ENCODE measurements at places on chromosomes 5 and 9.
A peak's percentile ranks its signal among the peaks of the same experiment; 100 is the strongest.

GRCh38 chr5:178189433-178189832 lies 2.3 kb upstream of the GMCL2 start:
- DNase-seq = no peak

DNA sequence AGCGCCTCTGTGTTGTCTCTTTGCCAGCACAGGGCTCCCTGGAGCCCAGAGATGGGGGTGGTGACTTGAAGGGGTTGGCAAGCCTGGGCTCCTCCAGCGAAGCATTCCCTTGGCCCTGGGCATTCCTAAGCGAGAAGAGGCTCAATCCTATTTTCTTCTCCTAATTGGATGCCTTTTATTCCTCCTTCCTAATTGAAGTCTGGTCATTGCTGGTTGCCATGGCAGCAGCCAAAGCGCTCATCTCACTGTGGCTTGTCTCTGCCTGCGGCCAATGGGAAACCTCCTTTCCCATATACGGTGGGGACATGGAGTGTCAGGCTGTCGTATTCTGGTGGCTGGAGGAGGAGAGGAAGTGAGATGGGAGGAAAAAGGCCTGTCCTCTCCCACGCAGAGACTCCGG lies 52.3 kb upstream of the RARS1 start:
- DNase-seq = no peak

- DNase-seq = no peak
These were observed 185.8 kb downstream of the PCSK1 start for GRCh38 chr5:96247097-96247701.

GRCh38 chr5:53568871-53569270 lies 8.4 kb downstream of the NDUFS4 start:
- DNase-seq = no peak

GRCh38 chr5:162274679-162275078 lies 207.1 kb downstream of the GABRG2 start:
- no peak for DNase-seq

GRCh38 chr5:5615569-5615968 lies 193.1 kb downstream of the ICE1 start:
- no peak for DNase-seq

DNA sequence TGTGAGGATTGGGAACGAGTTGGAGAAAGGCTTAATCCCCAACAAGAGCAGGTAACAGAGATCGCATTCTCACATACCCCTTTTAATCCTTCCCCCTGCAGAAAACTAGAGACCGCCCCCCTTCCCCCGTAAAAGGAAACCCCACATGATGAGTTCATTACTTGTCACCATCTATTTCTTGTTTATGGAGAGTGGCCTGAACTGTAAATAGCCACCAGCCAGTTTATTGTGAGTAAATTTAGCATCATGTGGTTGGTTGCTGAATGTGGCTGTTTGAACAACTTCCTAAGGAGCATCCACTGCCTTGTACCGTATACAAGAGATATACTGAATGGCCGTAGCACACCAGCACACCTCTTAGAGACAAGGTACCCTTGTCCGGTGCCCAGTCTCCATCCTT lies 62.1 kb downstream of the TJP2 start:
- no peak for DNase-seq

- no peak for DNase-seq
These were observed 114.4 kb downstream of the UBE2R2 start for GRCh38 chr9:33931326-33931725.

GRCh38 chr5:155222393-155222792 lies 208.8 kb downstream of the KIF4B start:
- no peak for DNase-seq

DNA sequence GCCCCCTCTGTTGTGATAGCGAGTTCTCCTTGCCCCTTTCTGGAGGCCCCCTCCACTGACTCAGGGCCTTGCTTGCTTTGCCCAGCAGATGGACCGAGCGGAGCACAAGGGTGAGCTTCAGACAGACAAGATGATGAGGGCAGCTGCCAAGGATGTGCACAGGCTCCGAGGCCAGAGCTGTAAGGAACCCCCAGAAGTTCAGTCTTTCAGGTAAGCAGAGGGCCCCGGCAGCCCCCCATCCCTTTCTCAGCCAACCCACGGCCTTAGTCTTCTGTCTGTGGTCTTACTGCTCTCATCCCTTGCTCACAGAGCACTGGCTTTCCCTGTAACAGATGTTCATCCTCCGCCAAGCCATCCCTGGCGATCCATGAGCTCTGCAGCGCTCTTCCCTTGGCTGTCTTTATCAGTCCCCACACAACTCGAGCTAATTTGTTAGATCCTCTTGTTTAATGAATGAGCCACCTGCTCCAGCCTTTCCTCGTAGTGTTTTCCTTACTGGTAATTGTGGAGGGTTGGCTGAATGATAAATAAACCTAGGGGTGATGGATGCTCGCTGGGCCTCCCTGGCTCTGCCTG lies 18.4 kb upstream of the RARS1 start:
- DNase-seq = no peak

- DNase-seq = peak; percentile 96
These were observed 45.4 kb downstream of the ANXA2R start for GRCh38 chr5:42994555-42995359.

DNA sequence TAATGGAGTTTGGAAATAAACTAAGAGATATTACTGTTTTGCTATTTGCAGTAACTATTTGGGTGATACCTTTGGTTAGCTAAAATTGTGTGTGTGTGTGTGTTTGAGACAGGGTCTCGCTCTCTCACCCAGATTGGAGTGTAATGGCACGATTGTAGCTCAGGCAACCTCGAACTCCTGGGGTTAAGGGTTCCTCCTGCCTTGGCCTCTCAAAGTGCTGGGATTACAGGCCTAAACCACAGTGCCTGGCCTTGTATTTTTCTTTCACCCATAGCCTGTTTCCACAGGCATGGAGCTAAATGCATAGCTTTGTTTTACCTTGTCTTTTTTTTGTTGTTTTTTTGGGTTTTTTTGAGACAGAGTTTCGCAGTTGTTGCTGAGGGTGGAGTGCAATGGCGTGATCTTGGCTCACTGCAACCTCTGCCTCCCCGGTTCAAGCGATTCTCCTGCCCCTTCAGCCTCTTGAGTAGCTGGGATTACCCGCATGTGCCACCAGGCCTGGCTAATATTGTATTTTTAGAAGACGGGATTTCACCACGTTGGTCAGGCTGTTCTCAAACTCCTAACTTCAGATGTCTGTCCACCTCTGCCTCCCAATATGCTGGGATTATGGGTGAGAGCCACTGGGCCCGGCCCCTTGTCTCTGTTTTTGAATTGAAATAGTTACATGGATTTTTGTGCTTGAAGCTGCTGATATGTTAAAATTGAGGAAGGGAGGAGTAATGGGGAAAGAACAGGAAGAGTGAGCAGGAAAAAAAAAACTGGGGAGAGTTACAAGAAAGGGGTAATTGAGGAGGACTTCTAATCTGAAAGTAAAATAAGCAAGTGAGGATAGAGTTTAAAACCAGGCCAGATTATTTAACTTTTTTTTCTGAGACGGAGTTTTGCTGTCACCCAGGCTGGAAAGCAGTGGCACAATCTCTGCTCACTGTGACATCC lies 5.7 kb downstream of the GPBP1 start:
- DNase-seq = no peak

- no peak for DNase-seq
These were observed 43.3 kb downstream of the VAV2 start for GRCh38 chr9:133948561-133949485.

DNA sequence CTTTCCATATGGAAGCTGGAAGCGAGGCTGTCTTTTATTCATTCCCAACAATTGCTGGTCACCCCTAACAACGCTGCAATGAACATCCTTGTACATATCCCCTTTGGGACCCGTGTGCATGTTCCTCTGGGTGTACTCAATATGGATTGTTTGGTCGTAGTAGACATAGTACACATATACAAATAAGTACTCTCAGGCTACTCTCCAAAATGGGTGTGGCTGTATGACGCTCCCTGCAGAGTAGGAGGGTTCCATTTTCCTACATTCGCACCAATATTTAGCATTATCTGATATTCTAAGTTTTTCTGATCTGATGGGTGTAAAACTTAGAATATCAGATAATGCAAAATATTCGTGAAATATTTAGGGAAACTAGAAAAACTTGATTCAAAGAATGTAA lies 23.2 kb upstream of the NAA35 start:
- DNase-seq = no peak

DNA sequence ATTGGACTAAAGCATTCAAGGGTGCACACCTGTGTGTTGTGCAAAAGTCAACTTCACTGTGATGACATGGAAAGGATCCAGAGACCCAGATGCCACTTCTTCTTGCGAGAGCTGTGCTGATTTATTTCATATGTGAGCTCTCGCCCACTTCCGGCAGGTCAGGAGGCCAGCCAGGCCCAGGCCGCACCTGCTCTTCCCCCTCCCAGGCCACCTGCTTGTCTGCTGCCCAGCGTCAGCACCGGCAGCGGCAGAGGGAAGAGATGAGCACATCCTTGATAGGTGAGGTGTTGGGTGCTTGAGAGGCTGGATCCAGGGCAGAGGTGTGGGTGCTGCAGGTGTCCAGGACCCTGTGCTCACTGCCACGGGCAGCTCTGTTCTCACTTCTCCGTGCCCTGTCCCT lies 242.9 kb downstream of the FANCC start:
- DNase-seq = peak; percentile 71

DNA sequence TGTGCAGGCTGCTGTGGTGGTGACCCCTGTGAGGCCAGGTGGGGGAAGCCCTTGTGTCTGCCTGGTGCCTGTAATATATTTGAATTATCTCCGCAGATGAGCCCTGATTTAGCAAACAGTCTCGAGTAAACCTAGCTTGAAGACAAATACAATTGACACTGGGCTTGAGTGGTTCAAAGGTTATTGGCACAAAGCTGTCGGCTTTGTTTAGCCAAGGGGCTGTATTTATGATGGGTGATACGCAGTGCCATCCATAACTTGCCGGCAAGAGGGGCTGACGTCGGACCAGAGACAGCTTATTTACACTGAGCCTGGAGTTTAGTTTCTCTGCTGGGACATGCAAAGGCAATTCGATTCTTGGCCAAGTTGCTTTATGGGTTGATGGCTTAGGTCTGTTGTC lies 20.0 kb upstream of the PITX1 start:
- no peak for DNase-seq

GRCh38 chr9:15010581-15010980 lies 100.4 kb upstream of the FREM1 start:
- DNase-seq = no peak

- DNase-seq = no peak
These were observed 13.1 kb downstream of the RPS23 start for GRCh38 chr5:82265047-82265446.

- no peak for DNase-seq
These were observed 380.8 kb downstream of the TMEM232 start for GRCh38 chr5:110345623-110346022.

DNA sequence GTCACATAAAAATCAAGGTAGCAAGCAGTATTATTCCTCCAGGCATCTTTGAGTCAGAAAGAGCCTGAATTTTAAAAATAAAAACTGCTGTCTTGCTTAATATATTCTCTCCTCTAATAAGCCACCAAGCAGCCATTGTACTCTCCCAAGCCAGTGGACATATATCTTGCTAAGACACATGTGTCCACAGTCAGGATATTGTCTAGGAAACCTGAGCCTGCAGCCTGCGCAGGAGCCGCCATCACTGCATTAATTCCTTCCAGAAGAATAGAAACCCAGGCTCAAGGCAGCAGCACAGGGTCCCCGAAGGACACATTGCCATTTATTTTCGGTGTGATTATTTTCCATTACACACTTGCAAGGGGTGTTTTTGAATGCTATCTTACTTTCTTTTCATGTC lies 345.3 kb downstream of the ARHGEF28 start:
- no peak for DNase-seq

GRCh38 chr5:151775025-151775606 lies 3.4 kb downstream of the G3BP1 start:
- DNase-seq = no peak

- no peak for DNase-seq
These were observed 7.9 kb downstream of the PDCL start for GRCh38 chr9:122820490-122820845.

DNA sequence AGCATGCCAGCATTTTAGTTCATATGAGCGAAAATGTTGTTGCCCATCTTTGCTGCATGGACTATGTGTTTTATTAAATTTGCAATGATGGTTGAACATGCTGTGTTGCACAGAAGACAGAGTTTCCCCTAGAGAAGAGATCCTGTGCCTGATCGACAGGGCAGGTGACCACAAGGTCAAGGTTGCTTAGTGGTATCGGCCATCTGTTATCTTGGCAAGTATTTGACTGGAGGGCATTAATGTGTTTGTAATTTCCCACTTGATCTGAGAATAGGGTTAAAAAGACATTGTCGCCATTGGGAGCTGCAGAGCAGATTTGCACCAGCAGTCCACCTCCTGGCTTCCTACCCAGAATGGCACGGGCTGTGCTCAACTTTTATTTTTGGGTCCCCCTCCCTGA lies 1523.6 kb upstream of the WWC1 start:
- DNase-seq = no peak

GRCh38 chr9:133951265-133951664 lies 40.9 kb downstream of the VAV2 start:
- no peak for DNase-seq

DNA sequence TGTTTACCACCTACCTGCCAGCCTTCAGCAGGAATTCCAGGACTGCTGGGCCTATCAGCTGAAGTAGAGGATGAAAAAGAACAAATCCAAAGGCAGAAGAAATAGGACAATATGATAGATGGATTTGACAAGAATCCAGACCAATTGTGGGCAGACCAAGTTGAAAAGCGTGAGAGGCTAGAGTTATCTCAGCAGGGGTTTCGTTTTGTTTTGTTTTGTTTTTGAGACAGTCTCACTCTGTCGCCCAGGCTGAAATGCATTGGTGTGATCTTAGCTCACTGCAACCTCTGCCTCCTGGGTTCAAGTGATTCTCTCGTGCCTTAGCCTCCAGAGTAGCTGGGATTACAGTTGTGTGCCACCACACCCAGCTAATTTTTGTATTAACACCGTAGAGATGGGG lies 113.2 kb downstream of the PALM2AKAP2 start:
- no peak for DNase-seq

DNA sequence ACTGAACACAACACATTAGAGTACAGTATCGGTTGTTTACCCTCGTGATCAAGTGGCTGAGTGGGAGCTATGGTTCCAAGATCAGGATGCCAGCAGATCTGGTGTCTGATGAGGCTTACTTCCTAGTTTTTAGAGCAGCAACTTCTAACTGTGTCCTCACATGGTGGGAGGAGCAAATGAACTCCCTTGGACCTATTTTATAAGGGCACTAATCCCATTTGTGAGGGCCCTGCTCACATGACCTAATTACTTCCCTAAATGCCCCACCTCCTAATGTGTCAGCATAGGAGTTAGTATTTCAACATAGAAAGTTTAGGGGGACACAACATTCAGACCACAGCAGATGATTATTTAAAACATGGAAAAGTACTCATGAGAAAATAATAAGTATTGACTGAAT lies 111.8 kb downstream of the GCNT1 start:
- no peak for DNase-seq

GRCh38 chr9:113599646-113600022 lies 136.1 kb downstream of the RGS3 start:
- no peak for DNase-seq

DNA sequence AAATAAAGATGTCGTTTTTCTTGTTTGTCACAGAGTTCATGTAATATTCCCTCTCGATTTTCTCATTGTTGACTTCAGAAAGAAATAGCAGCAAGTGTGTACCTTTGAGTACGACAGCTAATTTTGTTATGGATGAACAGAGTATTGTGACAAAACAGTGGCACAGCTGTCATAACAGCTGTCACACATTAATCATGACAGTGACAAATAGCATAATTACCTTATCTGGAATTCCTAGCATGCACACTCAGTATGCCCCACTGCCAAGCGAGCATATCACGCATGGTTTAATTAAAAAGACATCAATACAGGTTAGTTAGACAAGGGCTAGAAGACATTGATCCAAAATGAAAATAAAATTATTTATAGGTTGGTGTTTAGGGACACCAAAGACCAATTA lies 375.1 kb downstream of the SPATA31D1 start:
- DNase-seq = no peak
